NCI-H2107 (cell line): ENCODE measurements at places on chromosomes 1 and 21.

DNA sequence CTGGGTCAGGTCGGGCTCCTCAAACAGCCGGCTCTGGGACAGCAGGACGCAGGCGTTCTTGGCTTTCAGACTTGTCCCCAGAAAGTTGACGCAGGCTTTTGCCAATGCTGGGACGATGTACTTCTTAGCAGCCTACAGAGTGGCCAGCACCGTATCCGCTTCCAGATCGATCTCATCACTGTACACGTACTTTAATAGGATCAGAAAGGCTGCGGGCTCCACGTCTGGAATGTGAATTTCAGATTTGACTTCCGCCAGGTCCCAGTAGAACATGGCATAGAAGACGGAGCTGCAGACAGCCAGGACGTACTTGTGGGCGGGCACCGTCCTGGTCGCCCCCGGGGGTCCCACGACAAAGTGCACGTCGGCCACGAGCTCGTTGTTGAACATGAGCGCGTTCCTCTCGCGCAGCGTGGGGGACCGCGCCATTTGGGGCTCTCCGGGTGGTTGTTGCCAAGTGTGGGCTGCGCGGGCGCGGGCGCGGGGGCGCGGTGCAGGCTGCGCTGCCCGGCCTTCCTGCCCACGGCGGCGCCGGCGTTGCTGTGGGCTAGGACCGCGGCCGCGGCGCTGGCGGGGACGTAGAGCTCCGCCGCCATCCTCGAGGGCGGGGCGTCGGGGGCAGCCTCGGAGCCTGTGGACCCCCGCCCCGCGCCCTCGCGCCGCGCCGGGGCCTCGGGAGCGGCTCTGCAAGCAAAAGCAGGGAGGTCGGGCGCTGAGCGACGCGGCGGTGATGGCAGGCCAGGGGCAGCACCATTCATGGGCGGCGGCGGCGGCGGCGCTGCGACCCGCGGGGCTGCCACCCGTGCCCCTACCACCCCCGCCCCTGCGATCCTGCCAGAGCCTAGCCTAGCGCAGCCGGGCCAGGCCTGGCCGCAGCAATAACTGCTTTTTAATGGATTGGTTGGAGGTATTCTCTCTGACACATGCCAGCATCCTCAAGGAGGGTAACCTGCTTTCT is 10.6 kb downstream of the CNR2 start:
- no peak for DNase-seq

DNA sequence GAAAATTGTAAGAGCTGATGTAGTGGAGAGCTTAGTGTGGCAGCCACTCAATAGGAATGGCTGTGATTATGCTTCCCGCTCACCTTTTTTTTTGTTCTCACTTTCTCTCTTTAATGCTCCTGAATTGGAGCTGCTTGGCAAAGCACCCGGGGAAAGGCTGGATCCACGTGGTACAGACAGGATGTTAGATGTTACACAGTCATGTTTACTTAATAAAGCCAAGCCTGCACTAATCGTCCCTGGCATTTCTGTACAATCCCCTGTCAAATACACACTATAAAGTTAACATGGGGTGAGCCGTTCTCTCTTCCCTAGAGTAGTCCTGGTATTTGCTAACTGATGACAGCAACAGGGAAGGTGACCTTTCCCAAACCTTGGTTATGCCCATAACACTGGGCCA is 187.8 kb downstream of the ZSCAN20 start:
- no peak for DNase-seq

DNA sequence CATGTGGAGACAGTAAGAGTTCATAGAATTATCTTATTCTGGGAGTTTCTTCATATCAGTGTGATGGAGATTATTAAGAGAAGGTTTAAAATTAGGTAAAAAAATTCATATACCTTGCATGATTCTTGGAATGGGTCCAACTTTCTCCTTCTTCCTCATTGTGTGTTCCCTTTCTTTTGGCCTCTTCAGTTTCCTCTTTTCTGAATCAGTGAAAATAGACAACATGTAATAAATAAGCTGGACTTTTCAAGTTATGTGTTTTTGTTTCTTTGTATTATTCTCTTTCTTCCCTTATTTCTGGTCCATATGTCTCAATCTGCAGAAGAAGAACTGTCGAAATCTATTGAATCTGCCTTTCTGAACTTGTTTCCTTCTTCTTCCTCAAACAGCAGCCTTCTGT is 30.5 kb downstream of the C4BPA start:
- DNase-seq, result no peak

DNA sequence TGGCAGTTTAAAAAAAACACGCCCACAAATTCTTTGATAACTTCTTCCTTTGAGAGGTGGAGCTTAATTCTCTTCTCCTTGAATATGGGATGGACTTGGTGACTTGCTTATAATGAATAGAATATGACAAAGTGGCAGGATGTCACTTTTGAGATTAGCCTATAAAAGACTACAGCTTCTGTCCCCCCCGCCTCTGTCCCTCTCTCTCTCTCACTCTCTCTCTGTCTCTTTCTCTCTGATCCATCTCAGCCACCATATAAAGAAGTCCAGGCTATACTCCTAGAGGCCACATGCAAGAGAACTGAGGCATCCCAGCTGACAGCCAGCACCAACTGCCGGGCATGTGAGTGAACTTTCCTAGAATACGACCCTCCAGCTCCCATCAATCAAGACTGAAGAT is 7.7 kb upstream of the DMBX1 start:
- no peak for DNase-seq

GRCh38 chr1:45864167-45865106 is 61.0 kb downstream of the MAST2 start:
- no peak for DNase-seq

GRCh38 chr1:192793983-192794767 is 14.7 kb upstream of the RGS2 start:
- DNase-seq, result no peak

- DNase-seq, result no peak
These were observed 43.3 kb downstream of the GPR137B start for GRCh38 chr1:236185687-236186086.

DNA sequence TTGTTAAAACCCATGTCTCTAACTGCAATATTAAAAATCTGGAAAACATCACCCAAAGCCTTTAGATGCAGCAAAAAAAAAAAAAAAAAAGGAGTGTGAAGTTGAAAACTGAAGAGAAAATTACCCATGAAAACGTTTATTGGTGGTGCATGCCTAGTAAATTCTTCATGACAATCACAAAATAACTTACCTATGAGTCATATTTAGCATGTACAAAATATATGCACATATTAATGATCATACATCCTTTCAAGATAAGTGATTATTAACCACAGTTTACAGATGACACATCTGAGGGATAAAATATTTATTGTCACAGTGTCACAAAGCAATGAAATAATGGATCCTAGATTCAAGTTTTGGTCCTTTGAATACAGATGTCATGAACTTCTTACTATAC is 505.2 kb upstream of the NR5A2 start:
- no peak for DNase-seq

DNA sequence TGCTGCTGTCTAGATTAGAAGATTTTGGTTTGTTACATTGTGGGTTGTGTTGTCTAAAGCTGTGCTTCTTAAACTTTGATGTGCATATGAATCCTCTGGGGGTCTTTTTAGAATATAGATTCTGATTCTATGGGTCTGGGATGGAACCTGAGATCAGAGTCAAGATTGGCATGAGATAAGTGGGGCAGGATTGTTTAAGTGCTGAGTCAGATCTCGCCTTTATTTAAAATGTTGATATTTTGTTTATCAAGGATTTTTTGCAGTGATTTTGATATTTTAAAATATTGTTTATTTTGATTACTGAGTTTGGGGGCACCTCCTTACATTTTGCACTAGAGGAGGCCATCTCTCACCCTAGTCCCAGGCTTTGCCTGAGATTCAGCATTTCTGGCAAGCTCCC is 114.8 kb downstream of the LAMC2 start:
- DNase-seq, result no peak

- no peak for DNase-seq
These were observed 31.2 kb downstream of the ANGPTL3 start for GRCh38 chr1:62628506-62628905.

DNA sequence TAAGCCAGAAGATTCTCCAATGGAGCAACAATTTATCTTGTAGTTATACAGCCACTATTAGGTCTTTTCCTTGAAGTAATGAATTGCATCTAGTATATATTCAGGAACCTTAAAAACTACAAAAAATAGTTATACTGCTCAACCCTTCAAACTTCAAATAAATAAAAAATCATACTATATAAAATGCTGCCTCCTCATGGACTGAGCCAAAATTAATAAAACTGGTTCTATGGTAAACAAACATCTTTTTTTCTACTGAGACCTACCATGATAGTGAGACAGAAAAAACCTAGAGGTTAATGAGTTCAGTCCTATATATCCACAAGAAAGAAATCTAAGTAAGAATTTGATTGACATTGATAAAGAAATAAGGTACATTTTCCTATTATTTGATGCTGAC is 67.7 kb downstream of the GPATCH2 start:
- no peak for DNase-seq

- DNase-seq, result no peak
These were observed 220.1 kb upstream of the SAMSN1 start for GRCh38 chr21:14766241-14766640.

GRCh38 chr1:237817277-237817676 is 73.4 kb downstream of the ZP4 start:
- DNase-seq, result no peak

DNA sequence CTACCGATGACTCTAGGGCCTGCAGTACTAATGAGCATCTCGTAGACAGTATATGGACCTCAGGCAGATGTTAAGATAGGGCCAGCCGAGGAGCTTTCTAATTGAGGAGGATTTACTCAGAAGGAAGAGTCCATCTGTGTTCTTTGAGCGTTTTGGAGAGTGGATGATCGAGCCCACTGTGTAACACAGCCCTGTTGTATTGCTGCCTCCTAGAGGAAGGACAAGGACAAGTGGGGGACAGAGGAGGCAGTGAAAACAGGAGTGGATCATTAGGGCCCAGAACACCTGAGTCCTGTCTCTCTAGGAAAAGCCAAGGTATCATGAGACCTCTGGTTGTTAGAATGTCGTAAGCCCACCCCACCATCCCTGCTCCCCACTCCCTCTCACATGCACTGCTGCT is 62.9 kb downstream of the TBX19 start:
- no peak for DNase-seq

DNA sequence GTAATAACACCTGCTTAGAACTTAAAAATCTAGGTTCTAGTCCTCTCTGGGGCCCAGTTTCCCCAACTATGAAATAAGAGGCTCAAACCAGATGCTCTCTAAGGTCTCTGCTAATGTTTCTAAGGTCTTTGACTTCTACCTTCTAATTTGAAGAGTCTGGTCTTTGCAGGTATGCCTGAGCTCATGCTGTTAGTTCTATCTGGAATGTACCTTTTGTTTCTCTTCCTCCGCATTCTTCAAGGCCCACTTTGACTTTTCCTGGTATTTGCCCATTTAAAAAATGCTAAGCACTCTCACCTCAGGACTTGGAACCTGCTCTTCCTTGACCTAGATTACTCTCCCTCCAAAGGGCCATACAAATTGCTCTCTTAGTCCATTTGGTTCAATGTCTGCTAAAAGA is 13.5 kb downstream of the SLC35D1 start:
- DNase-seq, result no peak

- no peak for DNase-seq
These were observed 2.5 kb upstream of the HLX start for GRCh38 chr1:220876511-220877376.

GRCh38 chr1:240497908-240498307 is 114.0 kb downstream of the GREM2 start:
- DNase-seq, result no peak
